Activated gamma-delta T cell treated with Interleukin-2 at 50 U/mL for 16 hours (primary cell): ENCODE measurements at places on chromosomes 13 and 19.

GRCh38 chr19:18253716-18254115, 20.5 kb downstream of the IQCN start:
- no peak for DNase-seq

GRCh38 chr19:46265217-46265828, 31.5 kb upstream of the HIF3A start:
- peak; percentile 74 for DNase-seq

DNA sequence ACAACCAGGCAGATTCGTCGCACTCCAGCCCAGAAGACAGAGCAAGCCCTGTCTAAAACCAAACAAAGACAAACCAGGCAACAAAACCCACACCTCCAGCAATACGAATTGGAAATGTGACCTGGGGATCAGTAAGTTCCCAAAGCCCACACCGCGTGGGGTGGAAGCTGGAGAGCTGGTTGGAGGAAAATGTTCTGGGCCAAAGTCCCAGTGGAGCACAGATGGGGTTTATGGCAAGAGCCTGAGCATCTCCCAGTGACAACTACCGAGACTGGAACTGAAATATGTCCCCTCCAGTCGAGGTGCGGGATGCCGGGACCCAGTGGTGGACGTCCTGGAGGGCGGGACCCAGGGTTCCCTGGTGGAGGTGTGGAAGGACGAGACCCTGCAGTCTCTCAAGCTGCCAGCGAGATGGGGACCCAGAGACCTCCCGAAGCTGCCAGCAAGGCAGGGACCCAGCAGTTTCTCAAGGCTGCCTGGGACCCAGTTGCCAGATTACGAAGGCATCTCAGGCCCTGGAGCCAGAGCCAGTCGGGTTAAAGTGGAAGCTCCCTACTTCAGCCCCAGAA, 22.4 kb upstream of the CPAMD8 start:
- no peak for DNase-seq

DNA sequence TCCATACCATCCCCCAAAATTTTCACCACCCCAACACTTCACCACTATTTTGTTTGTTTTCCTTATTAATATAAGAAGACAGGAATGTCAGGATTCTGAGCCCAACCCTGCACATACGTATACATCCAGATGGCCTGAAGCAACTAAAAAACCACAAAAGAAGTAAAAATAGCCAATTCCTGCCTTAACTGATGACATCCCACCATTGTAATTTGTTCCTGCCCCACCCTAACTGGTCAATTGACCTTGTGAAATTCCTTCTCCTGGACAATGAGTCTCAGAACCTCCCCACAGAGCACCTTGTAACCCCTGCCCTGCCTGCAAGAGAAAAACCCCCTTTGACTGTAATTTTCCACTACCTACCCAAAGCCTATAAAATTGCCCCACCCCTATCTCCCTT, 132.5 kb downstream of the ZNF675 start:
- no peak for DNase-seq

DNA sequence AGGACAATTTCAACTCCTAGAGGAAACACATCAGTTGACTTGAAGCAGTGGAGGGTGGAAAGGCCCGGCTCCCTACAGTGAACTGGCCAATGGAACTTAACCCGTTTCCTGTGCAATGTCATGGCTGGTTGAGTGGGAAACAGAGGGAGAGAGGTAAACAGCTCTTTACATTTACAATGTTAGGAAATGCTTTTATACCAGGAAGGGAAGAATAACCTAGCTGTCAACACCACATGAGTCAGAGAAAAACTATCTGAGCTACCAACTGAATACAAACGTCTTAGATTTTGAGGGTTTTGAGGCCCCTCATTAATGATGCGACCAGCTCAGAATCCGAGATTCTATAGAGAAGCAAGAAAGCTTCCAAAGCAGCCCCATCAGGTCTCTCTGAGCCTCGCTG, 36.7 kb downstream of the CARD8 start:
- DNase-seq, result no peak

DNA sequence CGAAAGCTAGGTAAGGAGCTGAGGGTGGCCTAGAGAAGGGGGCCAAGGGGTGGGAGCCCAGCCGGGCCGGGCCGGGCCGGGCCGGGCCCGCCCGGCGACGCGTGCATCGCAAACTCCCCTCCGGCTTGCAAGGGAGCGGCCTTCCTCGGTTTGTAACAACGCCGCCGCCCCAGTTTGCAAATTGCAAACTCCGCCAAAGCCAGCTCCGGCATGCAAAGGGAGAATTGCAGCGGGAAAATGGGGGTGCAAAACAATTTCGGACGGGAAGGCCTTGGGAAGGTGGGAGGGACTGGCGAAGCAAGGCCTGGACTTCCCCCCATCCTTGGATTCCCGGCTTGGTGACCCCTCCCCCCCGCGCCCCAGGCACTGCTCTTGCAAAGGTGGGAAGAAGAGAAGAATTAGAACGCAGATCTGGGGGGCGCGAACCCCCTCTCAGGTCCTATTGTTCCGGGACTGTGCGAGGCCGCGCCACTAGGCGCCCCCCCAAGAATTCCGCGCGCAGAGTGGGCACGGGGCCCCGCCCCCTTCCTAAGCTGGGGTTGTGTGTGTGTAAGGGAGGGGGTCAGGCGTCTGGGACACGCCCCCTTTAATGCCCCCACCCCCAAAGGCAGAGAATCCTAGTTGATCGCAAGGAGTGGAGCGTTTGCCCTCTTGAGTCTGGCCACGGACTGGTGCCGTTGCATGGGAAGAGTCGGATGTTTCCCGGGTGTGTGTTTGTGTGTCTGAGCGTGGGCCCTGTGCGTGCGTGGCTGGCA, 926 bp downstream of the PRR12 start:
- DNase-seq, result peak; percentile 41
